Fibroblast of lung (primary cell): ENCODE measurements at places on chromosomes 16 and 17.
A peak's percentile ranks its signal among the peaks of the same experiment; 100 is the strongest.

DNA sequence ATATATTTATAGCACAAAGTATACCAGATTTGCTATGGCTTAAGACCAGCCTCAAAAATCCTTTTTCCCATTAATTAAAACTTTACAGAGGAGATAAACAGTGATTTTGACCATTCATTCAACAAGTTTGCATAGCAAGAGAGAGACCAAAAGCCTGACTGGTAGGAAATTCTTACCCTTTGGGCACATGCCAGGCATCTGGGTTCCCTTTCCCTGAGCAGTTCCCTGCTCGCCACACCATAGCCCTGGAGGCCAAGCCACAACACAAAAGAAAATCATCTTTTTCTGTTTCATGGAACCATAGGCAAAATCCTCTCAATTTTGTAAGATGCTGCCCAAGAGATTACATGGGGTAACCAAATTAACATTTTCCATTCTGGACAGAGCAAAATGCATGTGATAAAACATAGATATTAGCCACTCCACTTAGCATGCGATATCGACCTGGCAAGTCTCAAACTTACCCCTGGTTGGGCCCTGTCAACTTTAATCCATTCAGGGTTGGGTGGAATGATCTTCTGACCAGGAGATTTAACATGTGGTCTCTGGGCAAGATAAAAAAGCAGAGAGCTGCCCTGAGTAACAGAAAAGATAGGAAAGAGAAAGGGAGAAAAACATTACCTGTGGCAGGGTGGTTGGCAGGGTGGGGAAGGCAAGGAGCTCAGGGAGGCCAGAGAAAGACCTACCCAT is 57.6 kb upstream of the B4GALNT2 start:
- DNase-seq, result no peak

DNA sequence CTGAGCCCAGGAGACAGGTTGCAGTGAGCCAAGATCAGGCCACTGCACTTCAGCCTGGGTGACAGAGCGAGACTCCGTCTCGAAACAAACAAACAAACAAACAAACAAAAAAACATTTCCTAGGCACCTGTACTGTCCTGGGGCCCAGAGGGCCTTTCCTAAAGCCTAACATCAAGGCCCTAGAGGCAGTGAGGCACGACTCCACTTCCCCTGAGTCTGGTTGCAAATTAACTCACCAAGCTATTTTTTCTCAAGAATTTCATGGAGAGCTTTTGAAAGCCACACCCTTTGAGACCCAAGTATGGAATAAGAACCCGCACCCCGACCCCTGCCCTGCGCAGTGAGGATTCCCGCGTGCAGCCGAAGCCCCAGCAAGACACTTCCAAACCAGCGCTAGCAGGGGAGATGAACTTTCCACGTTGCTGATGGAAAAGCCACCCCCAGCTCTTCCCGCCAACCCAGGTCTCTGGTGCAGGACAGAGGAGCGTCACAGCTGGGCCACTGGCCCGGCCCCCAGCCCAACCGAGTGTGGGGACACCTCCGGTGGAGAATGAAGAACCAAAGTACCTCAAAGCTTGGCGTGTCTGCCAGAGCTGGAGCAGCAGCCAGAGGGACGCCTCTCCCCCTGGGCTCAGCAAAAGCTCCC is 1.2 kb downstream of the CHST5 start:
- no peak for DNase-seq

- no peak for DNase-seq
These were observed 593.1 kb upstream of the CDH5 start for GRCh38 chr16:65773301-65773874.

- DNase-seq, result no peak
These were observed 40.3 kb upstream of the TEKT3 start for GRCh38 chr17:15381707-15382106.

GRCh38 chr16:8713635-8714172 is 39.3 kb downstream of the ABAT start:
- no peak for DNase-seq

DNA sequence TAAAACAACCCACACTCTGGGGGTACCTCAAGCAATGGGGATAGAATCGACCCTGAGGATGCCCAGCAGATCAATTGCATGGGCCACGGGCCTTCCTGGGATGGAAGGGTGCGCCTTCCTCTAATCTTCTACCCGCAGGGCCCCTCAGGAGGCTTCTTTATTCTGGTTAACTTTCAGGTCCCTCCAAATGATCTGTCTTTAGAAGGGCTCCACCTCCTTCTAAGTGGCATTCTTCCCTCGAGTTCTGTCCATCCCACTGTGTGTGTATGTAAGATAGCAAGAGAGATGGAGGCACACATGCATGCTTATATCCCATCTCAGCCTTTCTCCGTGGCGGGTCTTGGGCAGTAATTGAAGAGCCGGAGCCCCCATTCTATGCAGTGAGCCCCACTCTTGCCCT is 125.7 kb downstream of the MRM1 start:
- DNase-seq, result no peak

DNA sequence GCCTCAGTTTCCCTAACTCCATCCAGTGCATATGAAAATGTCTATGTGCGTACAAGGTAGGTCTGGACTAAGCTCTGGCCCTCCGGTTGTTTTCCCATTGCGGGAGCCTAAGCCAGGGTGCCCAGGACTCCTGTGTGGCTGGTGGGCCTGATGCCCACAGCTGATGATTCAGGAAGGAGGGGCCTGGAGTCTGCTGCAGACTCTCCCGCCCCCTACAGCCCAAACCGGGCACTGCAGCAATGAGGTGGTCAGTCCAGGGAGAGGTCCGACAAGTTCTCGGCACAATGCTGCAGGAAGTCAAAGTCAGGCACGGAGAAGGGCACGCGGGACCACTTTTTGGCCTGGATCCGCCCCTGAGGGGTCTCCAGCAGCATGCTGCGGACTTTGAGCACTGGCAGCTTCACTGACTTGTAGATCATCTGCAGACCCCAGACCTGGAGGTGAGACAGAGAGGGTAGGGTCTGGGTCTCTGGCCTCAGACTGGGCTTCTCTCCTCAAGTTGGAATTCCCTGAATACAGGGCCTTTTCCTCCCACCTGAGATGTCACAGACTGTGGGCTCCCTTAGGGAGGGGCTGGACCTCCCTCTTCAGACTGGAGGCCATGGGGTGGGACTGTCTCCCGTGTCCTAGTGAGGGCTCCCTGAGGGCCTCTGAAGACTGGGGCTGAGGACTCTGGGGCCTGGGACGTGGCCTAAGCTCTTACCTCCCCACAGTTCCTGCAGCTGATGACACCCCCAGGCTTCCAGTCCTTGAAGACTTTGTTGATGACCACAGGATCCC is 3.4 kb upstream of the ZNF385C start:
- DNase-seq, result peak; percentile 60
